ENCODE measurements at places on chromosomes 4 and X. TPM values are rescaled to one million over a fixed set of nuclear protein-coding genes. Genes with fewer than 3 reads are reported as not detected.

DNA sequence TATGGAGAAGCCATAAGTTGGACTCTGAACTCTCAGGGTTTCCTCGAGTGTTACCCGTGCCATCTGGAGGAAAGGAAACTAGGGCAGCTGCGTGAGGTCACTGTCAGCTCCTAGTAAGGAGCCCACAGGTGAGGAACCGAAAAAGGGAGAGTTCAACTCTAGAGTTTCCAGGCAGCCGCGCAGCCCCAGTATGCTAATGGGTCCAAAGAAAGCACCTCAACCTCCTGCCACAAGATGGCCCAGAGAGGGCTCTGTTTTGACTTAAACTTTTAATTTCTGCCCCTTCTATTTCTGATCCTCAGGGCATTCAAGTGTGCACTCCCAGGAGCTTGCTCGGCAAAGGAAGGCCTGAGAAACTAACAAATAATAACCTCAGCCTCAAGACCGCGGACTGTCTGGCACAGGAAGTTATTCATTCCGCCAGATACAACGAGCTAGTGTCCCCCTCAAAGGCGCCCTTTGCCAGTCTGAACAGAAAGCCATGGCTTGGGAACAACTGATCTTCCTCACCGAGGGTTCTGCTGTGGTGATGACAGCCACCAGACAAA is 13.9 kb downstream of the SCARB2 start:
- H3K27me3 ChIP-seq, result no peaks in the 10 kb centered on the region
- peaks cover 50% of the 10 kb centered on the region for H3K4me1 ChIP-seq
- H3K27ac ChIP-seq, result peak overlapping the region; percentile 90
- H3K36me3 ChIP-seq, result peaks cover 5% of the 10 kb centered on the region
- no peak for DNase-seq

DNA sequence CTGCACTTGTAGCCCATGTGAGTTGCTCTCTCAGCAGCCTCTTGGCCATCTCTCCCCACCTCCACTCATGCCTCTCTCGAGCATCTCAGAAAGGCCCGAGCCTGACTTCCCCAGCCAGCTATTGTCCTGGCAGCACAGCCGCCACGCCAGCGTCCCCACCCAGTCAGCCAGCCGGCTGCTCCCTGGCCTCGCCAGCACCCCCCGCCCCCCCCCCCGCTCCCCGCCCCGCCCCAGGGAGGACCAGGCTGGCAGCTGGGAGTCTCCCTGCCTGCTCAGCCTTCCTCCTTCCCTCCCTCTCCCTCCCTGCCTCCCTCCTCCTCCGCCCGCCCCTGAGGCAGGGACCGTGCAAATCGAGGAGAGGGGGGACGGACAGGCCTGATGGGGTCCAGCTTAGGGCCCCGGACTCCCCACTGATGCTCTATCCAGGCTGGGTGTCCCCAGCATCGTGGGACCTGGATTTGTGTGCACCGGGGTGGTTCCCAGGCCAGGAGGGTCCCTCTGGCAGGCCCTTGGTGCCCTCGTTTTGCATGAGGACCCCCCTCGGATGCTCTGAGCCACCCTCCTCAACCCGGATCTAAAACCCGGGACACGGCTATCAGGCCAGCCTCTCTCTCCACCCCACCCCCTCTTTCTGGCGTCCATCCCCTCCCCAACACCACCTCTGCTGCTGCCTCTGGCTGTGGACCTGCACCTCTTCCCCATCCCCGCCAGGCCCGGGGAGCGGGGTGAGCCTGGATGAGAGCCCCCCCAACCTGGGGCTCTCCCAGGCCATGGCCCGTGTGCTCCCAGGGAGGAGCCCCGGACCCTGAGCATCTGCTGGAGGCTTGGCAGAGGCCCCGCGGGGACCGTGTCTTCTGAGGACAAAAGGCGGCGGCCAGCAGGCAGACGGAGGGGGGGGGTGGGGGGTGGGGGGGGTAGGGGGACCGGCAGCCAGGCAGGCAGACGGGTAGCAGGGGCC is at the start of gene GPR173:
Gene GPR173, plus strand, starts transcription at position 621 of the 958 bp plus-strand sequence. CDS start 27,833 bp downstream, outside the sequence.
- peak within 1 kb of the TSS; percentile 91 for H3K27ac ChIP-seq
- peak; percentile 88 for DNase-seq
- peaks cover 12% of the 10 kb centered on the region for H3K4me1 ChIP-seq
- no peaks in the 10 kb centered on the region for H3K36me3 ChIP-seq
- H3K4me3 ChIP-seq, result peak within 1 kb of the TSS; percentile 79
- H3K27me3 ChIP-seq, result no peaks in the 10 kb centered on the region

NXF2B gene
- not detected for total RNA-seq

GUCY1A1 gene
- 11.5 TPM for total RNA-seq

Measured in osteocyte (in vitro differentiated cells).